ENCODE measurements at places on chromosomes 5 and 9.

DNA sequence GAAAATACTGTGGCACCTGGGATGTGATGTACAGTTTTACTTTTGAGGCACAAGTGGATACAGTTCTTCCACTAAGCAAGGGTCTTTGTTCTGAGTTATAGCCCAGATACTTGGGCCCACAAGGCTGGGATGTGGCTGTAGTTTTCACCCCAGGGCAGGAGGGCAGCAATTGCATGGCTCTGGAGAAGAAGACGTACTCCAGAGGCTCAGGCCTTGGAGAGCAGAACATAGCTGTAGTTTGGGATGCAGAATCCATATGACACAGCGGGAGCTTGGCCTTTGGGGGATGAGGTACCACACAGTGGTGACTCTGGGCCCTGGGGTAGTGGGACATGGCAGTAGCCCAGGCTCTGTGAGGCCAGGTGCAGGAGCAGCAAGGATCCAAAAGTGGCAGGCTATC, 110.8 kb upstream of the FSTL4 start:
- no peak for DNase-seq

- DNase-seq: no peak
These were observed 4.8 kb downstream of the HK3 start for GRCh38 chr5:176894298-176894697.

DNA sequence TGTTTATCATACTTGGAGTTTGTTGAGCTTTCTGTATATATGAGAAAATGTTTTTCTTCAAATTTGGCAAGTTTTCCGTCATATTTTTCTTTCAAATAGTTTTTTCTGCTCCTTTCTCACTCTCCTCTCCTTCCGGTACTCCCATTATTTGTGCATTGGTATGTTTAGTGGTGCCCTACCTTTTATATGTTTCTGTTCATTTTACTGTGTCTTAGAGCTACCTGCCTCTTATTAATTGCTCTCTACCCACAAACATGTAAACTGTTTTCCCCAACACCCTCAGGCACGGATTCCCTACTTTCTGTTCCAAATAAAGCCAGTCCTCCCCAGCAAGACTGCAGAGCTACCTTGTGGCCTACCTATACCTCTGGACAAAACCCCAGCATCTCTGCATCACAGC, 60.6 kb upstream of the S1PR3 start:
- no peak for DNase-seq

DNA sequence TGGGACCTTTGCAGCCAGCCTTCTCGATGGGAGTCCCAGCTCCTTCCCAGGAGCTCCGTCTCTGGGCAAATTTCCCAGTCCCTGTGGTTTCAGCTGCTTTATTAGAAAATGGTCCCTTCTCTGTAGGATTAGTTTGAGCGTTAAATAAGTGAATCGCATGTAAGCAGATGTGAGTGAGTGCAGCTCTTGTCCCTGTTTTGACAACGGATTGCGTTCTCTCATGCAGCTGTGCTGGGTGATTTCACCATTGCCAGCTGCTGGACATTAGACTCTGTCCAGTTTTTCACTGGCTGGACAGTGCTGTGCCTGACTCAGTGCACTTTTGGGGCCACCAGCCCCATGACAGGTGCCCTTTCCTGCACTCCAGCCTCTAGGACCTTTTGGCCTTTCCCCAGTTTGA, 11.6 kb upstream of the CEL start:
- no peak for DNase-seq

DNA sequence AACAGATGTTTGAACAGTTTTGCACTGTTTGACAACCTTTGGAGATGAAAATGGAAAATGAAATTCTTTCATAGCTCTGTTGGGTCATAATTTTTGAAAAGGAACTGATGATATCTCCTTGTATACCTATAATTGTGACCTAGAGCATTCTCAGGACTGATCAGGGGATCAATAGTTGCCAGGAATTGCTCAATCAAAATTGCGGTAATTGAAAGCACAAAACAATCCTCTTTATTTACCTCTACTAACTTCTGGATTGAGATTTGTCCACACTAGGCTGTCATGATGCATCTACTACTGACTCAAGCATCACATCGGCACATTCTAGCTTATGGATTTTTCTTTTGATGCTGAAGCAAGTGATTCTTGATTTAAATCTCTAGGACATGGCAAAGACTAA, 4.1 kb upstream of the CNTLN start:
- no peak for DNase-seq

Data from CD4-positive, alpha-beta T cell treated with Interferon gamma for 1 hour (primary cell).